ENCODE measurements at places on chromosomes 2 and 18.

- peak; percentile 11 for DNase-seq
These were observed 138.6 kb downstream of the DTNA start for GRCh38 chr18:34848695-34849094.

GRCh38 chr2:7586898-7587297 lies 669.7 kb downstream of the RNF144A start:
- DNase-seq, result no peak

GRCh38 chr2:127389778-127390435 lies 2.1 kb upstream of the MAP3K2 start:
- no peak for DNase-seq

DNA sequence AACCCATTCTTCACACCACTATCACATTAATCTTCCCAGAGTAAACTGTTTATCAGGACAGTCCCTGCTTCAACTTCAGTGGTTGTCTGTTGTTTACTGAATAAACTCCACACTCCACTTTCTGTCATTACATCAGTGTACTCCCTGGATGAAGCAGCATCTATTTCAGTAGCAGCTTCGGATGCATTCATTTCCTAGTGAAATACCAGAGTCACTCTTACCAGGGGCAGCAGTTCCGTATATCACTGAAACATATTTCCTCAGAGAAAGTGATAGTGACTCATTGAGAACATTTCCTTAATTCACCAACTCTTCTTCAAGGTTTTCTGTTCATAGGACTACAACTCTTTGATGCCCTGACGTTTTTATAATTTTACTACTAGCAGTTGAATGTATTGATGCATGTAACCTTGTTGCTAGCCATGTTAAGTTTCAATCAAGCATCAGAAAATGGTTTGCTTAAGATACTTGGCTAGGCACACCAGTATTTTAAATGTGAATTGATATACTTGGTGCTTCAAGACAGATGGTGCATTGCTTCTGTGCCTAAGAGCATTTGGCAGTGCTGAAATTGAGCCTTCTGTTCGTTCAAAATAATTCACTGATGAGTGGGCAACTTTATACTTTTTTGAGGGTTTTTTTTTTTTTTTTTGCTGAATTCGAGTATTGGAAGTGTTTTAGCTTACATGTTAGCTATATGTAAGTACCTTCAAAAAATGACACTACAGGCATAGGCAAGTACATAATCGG lies 92.3 kb downstream of the UBE2E3 start:
- no peak for DNase-seq

All from NCI-H82 (cell line).